ENCODE measurements at places on chromosomes 3 and 15.

DNA sequence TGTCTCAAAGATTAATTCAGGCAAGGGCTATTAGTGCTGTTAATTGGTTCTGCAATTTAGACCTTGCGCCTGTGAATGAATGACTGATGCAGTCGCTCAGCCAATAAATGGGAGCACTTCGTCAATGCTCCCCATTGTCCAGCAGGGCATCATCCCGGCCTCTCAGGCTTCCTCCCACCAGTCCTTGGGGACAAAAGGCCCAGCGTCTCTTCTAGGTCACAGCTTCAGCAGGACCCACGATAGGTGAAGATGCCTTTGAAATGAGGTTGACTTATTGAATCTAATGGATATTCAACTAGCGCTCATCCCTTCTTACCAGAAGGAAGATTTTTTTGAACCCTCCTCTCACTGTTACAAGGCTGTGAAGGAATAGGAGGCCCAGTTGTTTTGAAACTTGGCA lies 47.7 kb upstream of the CLDN18 start:
- no peak for DNase-seq

- no peak for DNase-seq
Measured at GRCh38 chr3:16239086-16239770, 25.5 kb downstream of the DPH3 start.

DNA sequence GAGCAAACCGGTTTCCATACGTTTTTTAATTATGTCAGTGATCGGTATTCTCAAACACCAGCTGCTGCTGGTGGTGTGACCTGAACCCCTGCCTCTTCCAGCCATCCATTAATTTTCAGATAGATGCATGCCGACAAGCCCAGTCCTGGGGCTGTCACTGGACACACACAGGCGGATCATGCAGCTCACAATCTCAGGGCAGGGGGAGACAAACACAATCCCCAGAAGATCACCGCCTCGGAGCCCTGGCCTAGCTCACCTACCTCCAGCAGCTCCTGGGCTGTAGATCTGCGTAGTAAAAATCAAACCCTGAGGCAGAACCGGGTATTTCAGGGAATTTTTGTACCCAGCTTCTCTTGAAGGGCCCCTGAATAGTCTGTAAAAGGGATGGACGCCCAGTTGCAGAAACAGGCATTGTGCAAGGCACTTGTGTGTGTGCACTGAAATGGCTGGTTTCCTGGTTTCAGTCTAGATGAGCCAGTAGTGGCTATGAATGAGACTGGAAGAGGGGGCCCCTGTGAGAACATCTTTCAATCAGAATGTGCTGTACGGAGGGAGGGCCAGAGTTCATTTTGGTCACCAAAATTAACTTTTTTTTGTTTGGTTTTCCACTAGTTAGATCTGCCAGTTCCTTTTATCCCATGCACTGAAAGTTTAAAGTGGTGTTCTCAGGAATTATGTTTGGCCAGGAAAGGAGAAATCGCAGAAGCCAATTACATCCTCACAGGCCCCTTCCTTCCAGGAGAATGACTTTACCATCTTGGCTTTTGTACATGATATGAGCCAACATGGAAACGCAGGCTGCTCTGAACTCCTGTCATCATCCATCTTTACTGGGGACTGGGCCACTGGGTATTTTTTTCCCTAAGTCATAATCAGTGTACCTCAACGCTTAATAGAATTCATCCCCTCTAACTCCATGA lies 55.0 kb upstream of the RPL32 start:
- no peak for DNase-seq

DNA sequence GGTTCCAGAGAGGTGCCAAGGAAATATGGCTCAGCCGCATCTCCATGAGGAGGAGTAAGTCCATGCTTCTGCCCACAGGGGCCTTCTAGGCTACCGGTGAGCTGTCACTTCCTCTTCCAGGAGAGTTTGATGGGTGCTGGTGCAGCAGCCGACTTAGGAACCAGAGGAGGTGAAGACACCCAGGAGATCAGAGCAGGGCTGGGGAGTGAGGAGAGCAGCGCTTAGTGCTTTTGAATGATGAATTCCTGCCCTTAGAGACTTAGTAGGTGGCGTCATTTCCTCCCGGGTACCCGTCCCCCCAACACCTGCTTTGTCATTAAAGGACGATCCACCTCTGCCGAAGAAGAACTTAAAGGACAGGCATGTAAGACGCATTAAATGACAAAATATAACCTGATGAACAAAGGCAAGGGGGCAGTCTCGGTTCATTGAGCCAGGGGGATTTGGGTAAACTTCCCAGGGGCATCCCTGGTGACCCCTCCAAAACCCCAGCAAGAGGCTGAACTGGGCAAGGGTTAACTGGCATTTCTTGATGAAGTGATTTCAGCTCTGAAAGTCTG lies 67.6 kb downstream of the HES1 start:
- no peak for DNase-seq

DNA sequence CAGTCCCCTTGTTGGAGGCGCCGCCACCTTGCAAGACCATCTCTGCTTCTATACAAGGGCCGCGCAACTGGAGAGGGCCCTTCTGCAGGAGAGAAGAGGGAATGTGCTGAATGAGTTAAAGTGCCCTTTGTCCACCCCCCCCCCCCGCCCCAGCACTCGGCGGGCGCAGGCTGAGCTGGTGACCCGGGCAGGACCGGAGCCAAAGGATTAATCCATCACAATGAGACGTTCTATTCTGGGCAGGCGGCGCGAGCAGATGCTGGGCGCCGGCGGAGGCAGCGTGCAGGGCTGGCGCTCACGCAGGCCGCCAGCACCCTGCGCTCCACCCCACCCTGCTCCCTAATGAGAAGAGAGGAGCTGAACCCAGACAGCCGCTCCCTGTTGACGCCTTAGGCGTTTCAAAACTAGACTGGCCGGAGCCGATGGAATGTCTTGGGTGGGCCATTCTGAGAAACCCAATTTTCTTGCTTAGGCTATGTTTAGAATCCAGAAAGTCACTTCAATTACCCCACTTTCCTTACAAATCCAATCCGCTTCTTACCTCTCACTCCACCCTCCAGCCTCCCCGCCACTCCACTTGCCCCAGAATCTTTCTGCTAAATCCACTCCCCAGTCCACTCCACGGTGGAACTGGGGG lies 32.9 kb downstream of the GJD2 start:
- DNase-seq: no peak

GRCh38 chr15:70475921-70476320 lies 287.4 kb downstream of the UACA start:
- DNase-seq: no peak

GRCh38 chr15:61910839-61911369 lies 149.3 kb downstream of the VPS13C start:
- no peak for DNase-seq

DNA sequence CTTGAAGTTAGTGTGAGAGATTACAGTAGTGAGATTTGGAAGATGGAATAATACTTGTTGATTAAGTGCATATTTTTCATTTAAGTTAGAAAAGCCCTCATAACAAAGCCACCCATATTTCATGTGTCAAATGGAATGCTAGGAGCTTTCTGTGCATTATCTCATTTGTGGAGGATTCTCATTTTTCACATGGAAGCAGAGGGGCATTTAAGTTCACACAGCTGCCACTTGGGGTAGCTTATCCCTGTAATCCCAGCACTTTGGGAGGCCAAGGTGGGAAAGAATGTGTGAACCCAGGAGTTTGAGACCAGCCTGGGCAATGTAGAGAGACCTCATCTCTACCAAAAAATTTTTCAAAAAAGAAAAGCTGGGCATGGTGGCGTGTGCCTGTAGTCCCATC lies 55.2 kb downstream of the RAB7A start:
- DNase-seq: no peak

GRCh38 chr3:144390786-144391185 lies 419.2 kb downstream of the DIPK2A start:
- DNase-seq: no peak

DNA sequence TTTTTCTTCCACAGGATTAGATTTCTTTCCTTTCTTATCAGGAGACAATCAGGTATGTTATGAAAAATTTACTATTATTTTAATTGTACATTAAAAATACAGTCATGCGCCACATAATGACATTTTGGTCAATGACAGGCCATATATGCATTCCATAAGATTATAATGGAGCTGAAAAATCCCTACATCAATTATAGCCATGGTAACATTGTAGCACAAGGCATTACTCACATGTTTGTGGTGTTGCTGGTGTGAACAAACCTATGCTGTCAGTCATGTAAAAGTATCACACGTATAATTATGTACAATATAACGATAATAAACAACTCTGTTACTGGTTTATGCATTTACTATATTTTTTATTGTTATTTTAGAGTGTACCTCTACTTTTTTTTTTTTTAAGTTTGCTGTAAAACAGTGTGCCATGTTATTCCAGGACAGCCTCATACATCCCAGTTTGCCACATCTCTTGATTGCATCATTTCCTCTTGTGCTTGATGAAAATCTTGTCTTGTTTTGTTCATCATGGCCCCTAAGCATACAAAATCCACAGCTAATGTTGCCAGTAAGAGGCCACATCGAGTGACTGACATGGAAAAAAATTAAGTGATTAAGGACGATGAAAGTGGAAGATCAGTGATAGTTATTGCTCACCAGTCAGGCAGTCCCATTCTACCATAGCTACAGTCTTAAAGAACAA lies 21.4 kb downstream of the CALML4 start:
- DNase-seq: no peak

- DNase-seq: no peak
Measured at GRCh38 chr3:45060165-45060892, 34.2 kb downstream of the CLEC3B start.

GRCh38 chr3:197368330-197368729 lies 69.9 kb upstream of the DLG1 start:
- no peak for DNase-seq

- no peak for DNase-seq
Measured at GRCh38 chr3:122398920-122399319, 14.9 kb downstream of the FAM162A start.

- no peak for DNase-seq
Measured at GRCh38 chr3:77240072-77240650, 200.3 kb downstream of the ROBO2 start.

DNA sequence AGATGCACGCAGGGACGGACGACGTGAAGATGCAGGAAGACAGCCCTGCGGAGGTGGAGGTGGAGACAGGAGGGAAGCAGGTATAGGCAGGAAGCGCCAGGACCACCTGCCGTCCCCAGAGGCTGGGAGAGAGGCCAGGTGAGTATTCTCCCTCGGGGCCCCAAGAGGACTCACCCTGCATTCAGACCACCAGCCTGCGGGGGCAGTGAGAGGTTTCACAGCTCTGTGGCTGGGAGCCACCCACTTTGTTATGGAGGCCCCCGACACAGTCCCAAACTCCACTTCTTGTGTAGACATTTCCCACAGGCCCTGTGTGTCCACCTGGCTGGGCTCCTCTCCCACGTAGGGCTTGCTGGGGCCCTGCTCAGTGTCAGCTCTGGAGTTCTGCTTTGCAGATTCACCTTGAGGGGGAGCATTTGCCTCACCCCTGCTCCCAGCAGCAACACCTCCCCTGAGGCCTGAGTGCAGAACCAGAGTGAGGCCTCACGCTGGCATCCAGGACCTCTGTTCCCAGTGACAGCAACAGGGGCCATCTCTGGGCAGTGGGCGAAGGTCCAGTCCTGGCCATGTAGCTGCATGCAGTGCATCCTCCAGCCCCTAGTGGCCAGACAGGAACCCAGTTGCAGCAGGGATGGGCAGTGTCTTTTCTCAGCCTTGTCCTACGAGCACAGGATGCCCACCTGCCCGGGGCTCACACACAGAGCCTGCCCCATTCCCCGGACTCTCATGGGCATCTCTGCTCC lies 119.4 kb upstream of the IQSEC1 start:
- DNase-seq: no peak

- DNase-seq: no peak
Measured at GRCh38 chr3:58013973-58014649, 5.9 kb downstream of the FLNB start.

DNA sequence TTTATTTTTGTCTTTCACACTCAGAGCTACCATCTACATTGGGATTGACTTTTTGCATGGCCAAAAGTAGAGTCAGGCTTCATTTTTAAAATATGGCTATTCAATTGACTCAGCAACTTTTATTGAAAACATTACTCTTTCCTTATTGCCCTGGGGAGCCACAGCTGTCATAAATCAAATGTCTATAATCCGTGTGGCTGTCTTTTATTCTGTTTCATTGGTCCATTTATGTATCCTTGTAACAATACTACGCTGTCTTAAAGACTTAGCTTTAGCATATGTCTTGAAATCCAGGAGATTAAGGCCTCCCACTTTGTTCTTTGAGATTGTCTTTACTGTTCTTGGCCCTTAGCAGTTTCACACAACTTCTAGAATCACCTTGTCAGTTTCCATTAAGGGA lies 55.2 kb downstream of the CEMIP start:
- DNase-seq: no peak

GRCh38 chr3:154480033-154480432 lies 50.0 kb upstream of the GPR149 start:
- no peak for DNase-seq

- no peak for DNase-seq
Measured at GRCh38 chr3:43872901-43873300, 182.2 kb downstream of the ABHD5 start.

DNA sequence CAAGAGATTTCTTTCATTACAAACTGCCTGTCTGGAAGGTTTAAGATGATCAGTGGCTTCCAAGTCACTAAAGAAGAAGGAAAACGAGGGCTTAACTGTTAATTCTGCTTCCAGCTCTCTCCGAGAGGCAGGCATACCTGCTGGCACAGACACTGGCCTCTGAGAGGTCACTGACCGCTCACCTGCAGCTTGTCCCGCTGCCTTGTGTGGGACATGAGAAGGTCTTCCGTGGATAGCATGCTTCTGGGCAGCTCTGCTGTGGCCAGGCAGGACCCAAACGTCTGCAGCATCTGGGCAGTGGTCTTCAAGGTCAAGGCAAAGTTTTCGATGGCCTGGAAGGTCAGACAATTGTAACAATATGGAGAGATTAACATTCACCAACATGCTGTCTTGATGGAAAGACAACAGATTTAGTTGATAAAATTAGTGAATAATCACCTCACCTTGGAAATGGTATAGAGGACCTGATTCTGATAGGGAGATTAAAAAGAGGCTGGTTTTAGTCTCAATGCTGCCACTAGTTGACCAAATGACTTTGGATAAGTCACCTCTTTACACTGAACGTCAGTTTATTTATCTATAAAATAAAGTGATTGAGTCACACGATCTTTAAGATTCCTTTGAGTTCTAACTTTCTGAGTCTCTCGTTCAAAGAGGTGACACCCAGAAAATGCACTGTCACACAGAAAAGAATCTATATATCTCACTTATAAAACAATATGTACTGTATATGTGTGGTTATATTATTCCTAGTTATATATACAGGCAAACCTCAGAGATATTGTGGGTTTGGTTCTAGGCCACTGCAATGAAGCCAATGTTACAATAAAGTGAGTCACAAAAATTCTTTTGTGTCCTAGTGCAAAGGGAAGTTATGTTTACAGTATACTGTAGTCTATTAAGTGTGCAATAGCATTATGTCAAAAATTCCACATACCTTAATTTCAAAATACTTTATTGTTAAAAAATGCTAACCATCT lies 65.1 kb downstream of the B3GNT5 start:
- no peak for DNase-seq
